ENCODE measurements at places on chromosomes 12 and 14. TPM values are rescaled to one million over a fixed set of nuclear protein-coding genes. Genes with fewer than 3 reads are reported as not detected.

DNA sequence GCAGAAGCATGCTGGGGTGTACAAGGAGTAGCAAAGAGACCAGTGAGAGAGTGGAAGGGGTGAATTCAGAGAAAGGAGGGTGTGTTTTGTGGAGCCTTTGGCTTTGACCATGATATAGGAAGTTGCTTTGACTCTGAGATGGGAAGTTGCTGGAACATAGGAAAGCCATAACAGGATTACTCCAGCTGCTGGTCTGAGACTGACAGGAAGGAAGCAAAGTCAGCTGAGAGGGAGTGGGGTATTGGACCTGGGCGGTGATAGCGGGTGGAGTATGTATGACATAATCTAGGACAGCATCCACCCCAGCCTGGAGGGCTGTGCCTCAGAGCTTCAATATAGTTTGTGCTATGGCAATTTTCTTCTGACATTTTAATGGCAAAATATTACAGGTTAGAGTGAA is 324.4 kb downstream of the PDZRN4 start:
- DNase-seq: no peak

DNA sequence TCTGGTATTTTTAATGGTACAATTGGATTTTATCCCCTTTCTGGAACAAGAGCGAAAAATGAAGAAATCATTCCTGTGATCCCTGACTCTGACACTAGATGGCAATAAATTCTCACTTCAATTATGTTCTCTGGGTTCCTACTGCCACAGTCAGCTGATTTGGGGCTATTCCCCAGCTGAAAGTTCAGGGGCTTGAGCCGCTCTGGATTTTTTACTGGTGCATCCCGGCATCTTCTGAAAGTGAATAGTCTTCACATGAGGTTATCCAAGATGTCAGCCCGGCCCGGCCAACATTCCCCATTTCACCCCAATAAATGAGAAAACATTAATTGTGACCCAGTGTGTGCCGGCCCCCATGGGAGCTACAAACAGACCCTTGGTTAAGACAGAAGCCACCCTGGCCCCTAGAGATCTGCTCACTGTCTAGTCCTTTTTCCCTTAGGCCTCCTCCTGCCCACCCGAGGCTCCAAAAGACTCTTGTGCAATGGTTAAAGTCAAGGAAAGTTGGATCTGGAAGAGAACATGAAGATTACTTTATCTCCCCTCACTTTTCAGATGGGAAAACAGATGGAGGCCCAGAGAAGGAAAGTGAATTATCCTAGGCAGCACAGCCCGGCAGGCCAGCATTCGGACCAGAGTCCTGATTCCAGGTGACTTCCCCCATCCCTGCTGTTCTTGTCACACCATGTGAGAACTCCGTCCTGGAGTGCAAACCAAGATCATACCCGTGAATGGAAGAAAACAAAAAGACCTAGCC is 20.8 kb downstream of the CKAP4 start:
- no peak for DNase-seq

GRCh38 chr12:64532734-64533351 is 77.5 kb upstream of the RASSF3 start:
- DNase-seq: no peak

TAS2R7 gene
- not detected for polyA plus RNA-seq

DNA sequence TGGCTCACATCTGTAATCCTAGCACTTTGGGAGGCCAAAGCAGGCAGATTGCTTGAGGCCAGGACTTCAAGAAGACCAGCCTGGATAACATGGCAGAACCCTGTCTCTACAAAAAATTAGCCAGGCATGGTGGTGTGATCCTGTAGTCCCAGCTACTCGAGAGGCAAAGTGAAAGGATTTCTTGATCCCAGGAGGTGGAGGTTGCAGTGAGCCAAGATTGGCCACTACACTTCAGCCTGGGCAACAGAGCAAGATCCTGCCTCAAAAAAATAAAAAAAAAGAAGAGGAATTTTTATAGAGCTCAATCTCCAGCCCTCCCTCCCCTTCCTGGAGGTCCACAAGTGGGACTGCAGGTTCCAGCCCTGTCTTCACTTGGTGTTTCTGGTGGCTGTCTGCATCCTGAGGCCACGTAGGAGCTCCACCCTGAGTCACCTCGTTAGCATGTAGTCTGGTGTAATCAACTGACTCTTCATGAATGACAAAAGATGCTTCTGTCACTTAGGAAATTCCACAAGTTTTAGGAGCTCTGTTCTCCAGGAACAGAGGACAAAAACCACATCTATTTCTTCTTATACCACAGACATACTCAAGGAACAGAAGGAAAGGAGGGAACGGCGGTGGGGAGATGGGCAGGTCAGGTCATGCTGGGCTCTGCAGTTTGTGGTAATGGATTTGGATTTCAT is 16.2 kb downstream of the CCDC62 start:
- DNase-seq: no peak

DNA sequence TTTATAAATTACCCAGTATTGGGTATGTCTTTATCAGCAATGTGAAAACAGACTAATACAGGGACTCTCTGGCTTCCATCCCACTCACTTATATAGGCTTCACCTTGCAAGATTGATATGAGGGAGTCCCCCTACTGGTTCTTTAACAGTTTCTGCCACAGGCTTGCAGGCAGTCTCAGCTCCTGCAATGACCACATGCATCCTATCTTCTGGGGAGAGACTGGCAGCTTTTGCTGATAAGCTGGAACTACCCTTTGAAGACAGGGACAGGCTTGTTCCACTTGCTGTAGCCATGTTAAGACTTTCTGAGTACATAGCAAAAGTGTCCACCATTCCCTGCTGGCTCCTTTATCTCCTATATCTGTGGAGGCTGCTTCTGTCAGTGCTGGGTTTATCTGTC is 531.7 kb upstream of the FLRT2 start:
- DNase-seq: no peak

DNA sequence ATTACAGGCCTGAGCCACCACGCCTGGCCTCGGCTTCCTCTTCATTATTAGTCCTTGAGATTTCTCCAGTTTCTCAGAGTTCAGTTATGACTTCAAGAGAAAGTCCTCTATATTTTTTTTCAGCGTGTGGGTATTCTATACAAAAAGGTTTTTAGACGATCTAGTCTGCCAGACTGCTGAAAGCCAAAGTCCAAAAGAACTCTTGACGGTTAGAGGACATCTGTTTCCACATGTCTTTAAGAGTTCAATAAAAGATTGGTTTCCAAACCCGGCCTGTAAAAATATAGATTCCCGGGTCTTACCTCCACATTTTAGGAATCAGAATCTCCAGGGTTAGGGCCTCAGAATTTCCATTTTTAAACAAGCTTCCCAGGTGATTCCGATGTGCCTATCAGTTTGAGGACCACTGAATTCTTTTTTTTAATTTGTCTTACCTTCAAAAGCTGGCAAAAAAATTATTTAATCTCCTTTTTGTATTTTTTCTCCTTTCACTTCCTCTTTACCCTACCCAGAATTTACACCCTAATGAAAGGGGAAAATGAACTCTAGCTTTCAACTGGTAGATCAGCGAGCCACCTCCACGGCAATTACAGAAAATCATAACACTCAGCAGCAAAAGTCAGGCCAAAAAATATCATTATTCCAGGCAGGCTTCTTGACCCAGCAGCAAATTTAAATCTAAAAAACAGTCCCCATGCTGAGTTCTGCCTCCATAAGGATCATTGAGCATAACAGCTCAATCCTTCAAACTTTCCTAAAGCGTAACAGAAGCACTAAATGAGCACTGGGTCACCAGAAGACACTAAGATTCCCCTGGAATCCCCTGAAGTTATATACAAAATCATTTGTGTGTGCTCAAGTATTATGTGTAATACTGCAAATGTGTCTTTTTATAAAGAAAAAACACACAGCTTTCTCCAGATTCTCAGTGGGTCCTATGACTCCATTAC is 8.7 kb downstream of the NT5DC3 start:
- DNase-seq: no peak

DNA sequence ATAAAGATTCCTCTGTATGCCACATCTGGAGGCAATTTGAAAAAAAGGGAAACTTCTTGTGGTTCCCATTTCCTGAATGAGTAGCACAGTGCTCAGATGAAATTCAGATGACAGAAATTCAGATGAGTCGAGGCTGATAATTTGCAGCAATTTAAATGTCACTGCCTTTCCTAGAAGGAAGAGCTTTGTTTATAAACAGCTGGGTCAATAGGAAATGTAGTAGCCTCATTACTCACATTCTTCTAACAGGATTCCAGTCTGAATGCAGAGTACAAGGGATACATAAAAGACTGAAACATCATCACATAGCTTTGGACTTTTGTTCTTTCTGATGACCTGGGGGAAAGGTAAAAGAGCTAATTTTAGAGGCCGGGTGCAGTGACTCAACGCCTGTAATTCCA is 11.3 kb upstream of the DACT1 start:
- DNase-seq: peak; percentile 61

VDR gene
- polyA plus RNA-seq: 23.3 TPM

GRCh38 chr12:22333713-22334409 is 646 bp downstream of the ST8SIA1 start:
- DNase-seq: no peak

ATG2B gene
- polyA plus RNA-seq: 17.1 TPM

CLMN gene
- polyA plus RNA-seq: 0.27 TPM

AMN gene
- 0.17 TPM for polyA plus RNA-seq

DNA sequence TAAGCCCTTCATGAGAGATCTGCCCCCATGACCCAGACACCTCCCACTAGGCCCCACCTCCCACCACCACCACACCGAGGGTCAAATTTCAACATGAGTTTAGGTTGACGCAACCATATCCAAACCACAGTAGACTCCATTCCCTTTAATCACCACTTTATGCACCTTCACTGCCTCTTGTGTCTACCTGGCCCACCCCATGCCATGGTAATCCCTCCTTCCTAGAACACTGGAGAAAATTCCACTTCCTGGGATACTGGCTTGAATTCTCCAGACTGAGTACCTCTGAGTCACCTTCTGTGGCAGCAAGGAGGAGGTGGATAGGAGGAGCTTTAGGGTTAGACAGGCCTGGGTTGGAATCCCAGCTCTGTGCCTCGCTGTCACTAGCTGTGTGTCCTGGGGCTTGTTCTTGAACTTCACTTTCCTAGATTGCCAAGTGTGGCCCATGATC is 26.1 kb upstream of the CIPC start:
- DNase-seq: no peak

AQP6 gene
- not detected for polyA plus RNA-seq

DNA sequence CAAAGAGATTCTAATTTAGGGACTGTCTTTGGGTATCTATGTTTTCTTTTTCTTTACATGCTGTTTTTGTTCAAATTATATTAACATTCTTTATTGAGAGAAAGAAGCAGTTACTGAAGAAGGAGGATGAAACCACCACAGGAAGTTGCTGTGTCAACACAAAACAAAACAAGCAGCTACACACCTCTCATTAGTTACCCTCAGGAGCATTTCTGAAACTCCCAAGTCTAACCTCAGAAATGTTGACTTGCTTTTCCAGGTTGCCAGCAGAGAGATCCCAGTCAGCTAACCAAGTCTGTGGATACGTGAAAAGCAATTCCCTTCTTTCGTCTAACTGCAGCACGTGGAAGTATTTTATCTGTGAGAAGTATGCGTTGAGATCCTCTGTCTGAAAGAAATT is 33.5 kb downstream of the CLEC1A start:
- no peak for DNase-seq

DNA sequence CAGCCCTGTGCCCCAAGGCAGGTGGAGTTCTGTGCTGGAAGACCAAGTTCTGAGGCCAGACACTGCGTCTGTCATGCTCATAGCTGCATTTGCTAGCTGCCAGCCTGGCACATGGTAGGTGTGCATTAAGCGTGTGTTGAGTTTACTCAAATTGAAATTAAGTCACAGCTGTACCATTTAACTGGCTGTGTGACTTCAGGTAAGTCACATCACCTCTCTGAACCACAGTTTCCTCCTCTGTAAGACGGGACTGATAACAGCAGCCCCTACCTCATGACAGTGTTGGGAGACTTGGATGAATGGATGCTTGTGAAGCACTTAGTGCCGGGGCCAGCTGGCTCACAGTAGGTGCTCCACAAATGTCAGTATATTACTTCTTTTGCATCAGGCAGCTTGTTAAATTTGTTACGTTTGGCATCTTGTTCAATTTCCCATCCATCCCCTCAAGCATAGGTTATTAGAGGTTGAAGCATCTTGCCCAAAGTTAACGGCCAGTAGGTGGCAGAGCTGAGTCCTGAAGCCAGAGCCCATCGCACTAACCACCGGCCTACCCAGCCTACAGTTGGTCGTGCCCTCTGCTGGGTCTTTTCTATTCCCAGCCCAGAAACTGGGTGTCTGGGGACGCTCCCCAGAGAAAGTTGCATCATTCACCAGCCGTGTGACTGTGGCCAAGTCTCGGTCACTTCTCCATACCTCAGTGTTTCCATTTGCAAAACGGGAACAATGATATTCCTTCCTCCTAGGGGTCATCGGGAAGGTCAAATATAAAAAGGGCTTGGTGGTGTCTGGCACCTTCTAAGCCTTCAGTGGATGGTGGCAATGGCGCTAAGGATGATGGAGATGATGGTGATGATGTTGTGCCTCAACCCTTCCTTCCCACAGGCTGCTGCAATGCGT is 4.5 kb downstream of the DAO start:
- no peak for DNase-seq

- DNase-seq: no peak
These were observed 89.5 kb upstream of the TMPO start for GRCh38 chr12:98425859-98426258.

LTBR gene
- polyA plus RNA-seq: 67.2 TPM

All from BJ (cell line).